Endothelial cell (in vitro differentiated cells): ENCODE measurements at places on chromosomes 4 and X. TPM values are rescaled to one million over a fixed set of nuclear protein-coding genes. Genes with fewer than 3 reads are reported as not detected.

GRCh38 chr4:116244771-116245170 lies 840.6 kb downstream of the TRAM1L1 start:
- DNase-seq = no peak
- H3K27me3 ChIP-seq = peaks cover 2% of the 10 kb centered on the region
- no peaks in the 10 kb centered on the region for H3K36me3 ChIP-seq
- H3K4me1 ChIP-seq = no peaks in the 10 kb centered on the region
- H3K27ac ChIP-seq = no peak overlapping the region
- no peak overlapping the region for H3K4me3 ChIP-seq

DNA sequence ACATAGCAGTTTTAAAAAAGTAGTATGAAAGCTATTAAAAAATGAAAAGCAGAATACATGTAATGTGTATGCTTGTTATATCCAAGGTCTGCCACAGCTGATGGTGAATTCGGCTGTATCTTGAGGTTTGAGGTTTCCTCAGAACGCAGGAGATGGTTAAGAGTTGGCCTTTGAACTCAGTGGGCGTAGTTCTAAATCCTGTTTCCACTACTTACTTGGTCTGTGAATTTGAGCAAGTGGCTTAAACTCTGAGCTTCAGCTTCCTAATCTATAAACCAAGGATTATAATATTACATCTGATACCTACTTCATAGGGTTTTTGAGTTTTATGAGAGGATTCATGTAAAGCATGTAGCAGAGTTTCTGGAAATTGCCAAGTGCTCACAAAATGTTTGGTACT lies 125.2 kb downstream of the STIM2 start:
- H3K27ac ChIP-seq = no peak overlapping the region
- H3K4me1 ChIP-seq = peaks cover 4% of the 10 kb centered on the region
- no peak for DNase-seq
- H3K27me3 ChIP-seq = no peaks in the 10 kb centered on the region

GLUD2 gene
- total RNA-seq = 0.46 TPM

EPHA5 gene
- not detected for total RNA-seq

DNA sequence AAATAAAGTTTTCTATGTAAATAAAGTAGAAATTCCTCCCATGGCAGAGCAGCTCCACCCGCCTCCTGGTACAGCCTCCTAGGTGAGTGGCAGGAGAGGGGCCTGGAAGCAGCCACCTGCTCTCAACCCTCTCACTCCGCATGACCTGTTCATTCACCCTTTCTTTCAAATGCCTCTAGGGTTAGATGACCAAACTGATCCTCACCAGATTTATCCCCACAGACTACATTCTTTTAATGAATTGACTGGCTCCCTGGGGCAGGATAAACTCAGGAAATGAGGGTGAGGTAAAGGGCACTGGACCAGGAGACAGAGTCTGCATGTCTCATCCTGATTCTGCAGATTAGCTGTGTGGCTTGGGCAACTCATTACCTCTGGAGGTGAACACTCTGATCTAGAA lies 32.6 kb upstream of the NKX6-1 start:
- H3K4me1 ChIP-seq = no peaks in the 10 kb centered on the region
- H3K4me3 ChIP-seq = no peak overlapping the region
- H3K27ac ChIP-seq = no peak overlapping the region
- peaks cover 1% of the 10 kb centered on the region for H3K27me3 ChIP-seq
- H3K36me3 ChIP-seq = no peaks in the 10 kb centered on the region

DNA sequence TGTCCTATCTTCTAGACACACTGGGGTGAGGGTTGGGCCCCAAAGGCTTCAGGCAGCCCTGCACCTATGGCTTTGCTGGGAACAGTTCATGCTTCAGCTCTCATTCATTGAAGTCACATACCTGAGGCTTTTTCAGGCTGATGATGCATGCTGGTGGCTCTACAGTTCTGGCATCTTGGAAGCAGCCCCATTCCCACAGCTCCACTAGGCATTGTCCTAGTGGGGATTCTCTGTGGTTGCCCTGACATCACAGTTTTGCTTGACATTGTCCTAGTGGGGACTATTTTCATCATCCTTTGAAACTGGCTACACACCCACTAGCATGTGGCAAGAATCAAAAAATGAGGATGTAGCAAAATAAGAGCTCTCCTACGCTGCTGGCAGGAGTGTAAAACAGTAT lies 37.7 kb upstream of the C4orf17 start:
- no peak overlapping the region for H3K27ac ChIP-seq
- no peaks in the 10 kb centered on the region for H3K36me3 ChIP-seq
- no peaks in the 10 kb centered on the region for H3K4me1 ChIP-seq
- no peak for DNase-seq
- H3K4me3 ChIP-seq = no peak overlapping the region
- no peaks in the 10 kb centered on the region for H3K27me3 ChIP-seq

GRCh38 chr4:170391066-170391740 lies 301.4 kb upstream of the AADAT start:
- H3K27ac ChIP-seq = no peak overlapping the region
- no peaks in the 10 kb centered on the region for H3K27me3 ChIP-seq
- H3K36me3 ChIP-seq = no peaks in the 10 kb centered on the region
- H3K4me1 ChIP-seq = no peaks in the 10 kb centered on the region

DNA sequence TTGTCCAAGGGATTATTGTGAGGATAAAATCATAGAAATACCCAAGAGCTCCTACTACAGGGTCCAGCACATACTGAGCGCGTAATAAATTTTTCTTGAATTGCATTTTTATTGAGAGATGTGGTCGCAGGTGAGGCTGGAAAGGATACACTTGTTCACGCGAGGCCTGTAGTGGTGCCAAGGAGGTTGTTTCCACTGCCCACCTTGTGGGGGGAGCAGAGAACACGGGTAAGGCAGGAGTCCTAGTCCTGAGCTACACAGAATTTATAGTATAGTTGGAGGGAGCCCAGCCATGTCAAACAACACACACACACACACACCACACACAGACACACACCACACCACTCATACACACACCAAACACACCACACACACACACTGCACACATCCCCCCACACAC lies 31.8 kb upstream of the CYP4V2 start:
- no peaks in the 10 kb centered on the region for H3K36me3 ChIP-seq
- H3K27ac ChIP-seq = no peak overlapping the region
- H3K4me3 ChIP-seq = no peak overlapping the region
- peaks cover 1% of the 10 kb centered on the region for H3K27me3 ChIP-seq
- no peak for DNase-seq
